ENCODE measurements at places on chromosomes 1 and 21.

DNA sequence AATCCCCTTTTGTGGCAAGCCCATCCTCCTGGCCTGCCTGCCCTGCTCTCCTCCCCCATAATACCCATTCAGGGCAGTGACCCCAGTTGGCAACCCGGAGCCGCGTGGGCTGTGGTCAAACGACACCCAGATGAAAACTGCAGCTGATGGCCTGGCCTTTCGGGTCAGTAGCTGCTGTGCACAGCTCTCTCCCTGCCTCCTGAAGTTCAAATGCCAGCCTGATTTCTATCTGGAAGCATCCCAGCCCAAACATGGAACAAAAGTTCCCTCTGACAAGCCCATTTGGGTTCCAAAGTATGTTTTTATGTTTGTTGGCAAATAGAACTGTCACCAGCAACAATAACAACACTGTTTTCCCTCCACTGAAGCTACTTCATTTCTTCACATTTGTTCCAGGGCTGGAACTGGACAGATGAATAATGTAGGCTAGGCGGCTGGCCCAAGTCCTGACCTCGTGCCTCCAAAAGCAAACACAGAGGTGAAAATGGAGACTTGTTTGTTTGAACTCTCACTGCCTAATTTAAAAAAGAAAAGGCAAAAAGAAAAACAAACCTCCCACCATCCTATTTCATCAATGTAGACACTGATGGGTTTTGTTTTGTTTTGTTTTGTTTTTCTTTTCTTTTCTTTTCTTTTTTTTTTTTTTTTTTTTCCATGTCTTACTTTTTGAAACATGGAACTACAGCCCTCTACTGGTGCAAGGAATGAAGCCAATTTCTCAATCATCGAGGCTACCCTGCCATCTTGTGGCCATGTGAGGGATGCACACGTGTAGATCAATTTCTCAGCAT lies 179.0 kb downstream of the ADSS2 start:
- no peak for DNase-seq

GRCh38 chr1:98675282-98675681 lies 13.8 kb downstream of the SNX7 start:
- no peak for DNase-seq

DNA sequence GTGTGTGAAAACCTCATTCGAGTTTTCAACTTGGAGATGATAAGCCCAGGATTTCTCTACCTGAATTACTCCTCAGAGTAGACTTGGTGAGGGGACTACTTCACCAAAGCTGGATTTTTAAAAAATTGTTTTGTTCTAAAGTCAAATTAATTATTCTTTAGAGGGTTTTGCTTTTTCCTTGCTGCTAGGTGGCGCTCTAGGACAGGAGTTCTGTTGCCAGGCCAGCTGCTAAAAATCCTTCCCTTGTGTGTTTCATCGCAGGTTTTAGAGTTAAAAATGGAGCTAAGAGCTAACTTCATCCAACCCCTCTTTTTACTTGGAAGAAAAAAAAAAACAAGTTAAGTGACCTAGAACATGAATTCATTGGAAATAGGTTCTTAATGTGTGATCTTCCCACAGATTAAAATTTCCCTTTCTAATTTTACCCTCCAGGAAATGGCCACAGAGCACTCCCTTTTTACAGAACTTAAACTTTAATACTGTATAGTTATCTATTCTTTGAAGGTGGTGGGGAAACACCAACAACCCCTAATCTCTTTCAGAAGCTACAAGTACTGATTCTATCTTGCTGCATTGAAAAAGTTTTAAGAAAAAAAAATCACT lies 36.7 kb upstream of the FAM163A start:
- no peak for DNase-seq

GRCh38 chr1:41380979-41381691 lies 19.9 kb downstream of the FOXO6 start:
- no peak for DNase-seq

- no peak for DNase-seq
Measured at GRCh38 chr1:71695821-71696220, 586.5 kb downstream of the NEGR1 start.

- DNase-seq = no peak
Measured at GRCh38 chr1:214331827-214332423, 51.0 kb downstream of the SMYD2 start.

DNA sequence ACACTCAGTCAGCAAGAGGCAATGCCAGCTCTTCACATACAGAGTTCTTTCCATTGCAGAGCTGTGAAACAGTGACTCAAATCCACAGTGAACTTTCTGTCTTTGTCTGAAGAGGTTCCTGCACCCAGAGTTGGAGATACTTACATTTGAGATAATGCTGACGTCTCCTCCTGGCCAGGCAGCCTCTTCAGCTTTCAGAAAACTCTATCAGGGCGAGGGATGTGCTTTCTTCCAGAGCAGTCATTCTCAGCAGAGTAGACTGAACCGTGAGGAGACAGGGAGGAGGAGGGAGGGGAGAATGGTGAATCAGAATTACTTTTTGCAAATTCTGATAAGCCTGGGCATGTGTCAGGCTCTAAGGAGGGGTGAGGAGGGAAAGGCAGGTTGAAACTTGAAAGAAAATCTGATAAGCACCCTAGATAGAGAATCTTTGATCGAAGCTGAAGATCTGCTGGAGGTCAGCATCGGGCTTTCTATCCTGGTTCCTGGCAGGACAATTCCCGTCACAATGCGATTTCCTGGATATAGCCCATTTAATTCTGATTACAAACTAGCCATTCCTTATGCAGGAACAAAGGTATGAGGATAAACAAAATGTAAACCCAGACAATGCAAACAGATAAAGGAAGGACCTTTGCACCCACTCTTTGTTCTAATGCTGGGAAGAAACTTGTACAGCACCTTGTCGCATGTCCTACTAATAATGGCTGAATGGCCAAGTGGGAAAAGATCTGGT lies 18.9 kb upstream of the NID1 start:
- DNase-seq = no peak

DNA sequence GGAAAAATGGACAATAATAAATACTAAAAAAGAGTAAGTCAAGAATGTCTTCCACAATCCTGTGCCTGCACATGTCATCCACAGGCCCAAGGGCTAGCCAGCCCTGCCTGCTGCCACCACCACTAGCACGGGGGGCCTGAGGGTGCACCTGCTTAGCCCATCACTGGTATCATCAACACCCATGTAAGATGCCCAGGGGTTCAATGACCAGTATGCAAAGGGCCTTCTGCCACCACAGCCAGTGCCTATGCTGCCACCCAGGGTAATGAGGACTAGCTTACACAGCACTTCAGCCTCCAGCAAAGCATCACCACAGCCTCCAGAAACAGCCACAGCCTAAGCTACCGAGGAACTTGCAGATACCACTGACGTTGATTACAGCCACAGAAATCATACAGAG lies 46.3 kb downstream of the POFUT2 start:
- no peak for DNase-seq

DNA sequence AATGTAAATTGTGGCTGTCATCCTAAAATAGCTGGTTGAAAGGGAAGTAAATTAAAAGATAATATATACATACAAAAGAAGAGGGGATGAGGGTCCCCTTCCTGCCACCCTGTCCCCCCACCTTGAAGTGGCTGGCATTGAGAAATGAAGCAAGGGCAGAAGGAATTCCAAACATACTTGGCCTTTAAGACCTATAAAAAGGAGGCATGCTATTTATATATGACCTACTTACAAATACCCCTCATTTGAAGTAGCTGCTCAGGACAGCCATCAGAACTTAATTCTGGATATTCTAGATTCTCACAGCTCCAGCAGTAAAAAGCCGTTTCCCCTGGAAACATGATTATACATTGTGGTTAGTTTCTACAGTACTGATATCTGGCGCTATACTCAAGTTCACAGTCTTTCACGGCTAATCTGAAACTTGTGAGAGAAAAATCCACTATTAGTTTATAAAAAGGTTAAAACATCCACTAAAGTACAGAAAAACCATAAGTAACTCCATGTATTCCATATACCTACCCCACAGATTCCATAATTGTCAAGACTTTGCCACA lies 9.6 kb upstream of the MAP10 start:
- DNase-seq = no peak

GRCh38 chr21:43340491-43341377 lies 86.2 kb downstream of the SIK1 start:
- DNase-seq = no peak

DNA sequence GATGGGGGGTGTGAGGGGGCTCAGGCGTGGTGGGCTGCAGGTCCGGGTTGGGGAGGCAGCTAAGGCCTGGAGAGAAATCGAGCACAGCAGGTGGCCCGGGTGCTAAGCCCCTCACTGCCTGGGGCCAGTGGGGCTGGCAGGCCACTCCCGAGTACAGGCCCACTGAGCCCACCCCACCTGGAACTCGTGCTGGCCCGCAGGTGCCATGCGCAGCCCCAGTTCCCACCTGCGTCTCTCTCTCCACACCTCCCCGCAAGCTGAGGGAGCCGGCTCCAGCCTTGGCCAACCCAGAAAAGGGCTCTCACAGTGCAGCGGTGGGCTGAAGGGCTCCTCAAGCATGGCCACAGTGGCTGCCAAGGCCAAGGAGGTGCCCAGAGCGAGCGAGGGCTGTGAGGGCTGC lies 1047.1 kb upstream of the ADGRL4 start:
- DNase-seq = no peak

- no peak for DNase-seq
Measured at GRCh38 chr1:13622446-13622845, 38.8 kb downstream of the PDPN start.

DNA sequence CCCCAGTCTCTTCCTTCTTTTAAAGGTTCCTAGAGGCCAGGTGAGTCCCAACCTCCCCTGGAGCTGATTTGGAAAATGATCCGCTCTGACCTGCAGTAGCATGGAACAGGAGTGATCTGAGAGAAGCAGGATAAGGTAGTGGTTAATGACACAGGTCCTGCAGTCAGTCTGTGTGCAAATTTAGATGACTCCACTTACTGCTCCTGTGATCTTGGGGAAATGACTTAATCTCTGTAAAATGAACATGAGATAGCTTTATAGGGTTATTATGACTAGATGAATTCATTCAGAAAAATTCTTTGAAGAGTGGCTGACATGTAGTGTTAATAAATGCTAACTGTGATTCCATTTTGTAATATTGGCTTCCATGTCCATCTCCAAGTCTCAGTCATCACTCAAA lies 374.9 kb upstream of the CAMK1G start:
- no peak for DNase-seq

GRCh38 chr1:41344708-41345159 lies 16.5 kb upstream of the FOXO6 start:
- no peak for DNase-seq

- DNase-seq = no peak
Measured at GRCh38 chr1:66606362-66607065, 72.6 kb downstream of the SGIP1 start.

DNA sequence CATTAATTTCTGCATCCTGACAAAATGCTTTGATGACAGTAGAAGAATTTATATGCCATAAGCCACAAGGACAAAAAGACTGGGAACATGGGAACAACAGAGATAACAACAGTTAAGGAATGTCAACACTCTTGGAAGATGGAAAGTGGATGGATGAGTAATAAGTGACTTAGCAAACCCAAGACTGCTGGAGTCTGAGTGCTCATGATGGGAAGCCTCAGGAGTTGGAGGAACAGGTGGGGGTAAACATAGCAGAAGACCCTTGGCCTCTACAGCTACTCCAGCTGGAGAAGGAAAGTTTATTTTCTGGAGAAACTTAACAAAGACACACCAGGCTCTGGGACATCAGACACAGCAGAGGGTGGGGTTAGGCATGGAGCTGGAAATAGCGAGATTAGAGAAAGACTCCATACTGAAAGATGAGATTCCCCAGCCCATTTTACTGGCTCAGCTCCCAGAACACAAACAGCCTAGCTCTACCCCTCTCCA lies 13.6 kb downstream of the G0S2 start:
- no peak for DNase-seq

GRCh38 chr1:106889059-106889458 lies 167.4 kb upstream of the PRMT6 start:
- DNase-seq = no peak

GRCh38 chr1:78275906-78276685 lies 214.7 kb upstream of the PTGFR start:
- DNase-seq = no peak

DNA sequence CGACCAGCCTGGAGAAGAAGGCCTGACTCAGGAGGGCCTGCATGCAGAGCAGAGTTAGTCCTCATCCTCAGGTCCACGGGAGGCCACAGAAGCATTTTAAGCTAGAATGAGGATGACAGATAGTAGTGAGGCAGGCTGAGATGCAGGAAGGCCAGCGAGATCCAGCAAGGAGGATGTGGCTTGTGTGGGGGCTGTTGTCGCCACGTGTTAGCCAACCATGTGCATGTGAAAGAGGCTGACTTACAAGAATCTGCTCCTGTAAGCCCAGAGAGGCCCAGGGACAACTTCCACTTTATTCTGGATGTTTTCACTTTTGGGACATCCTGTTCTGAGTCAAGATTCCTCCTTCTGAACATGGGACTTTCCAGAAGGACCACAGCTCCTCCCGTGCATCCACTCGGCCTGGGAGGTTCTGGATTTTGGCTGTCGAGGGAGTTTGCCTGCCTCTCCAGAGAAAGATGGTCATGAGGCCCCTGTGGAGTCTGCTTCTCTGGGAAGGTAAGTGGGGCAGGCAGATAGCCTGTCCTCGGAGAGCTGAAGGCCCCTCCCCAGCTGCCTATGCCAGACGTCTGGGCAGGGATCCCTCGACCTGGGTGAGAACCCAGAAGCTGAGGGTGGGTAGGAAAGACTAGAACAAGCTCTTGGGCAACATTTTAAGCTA lies at the start of gene SLAMF8:
Gene SLAMF8, plus strand, starts transcription at position 433 of the 661 bp plus-strand sequence. Its CDS starts 26 bp downstream, at position 459.
- no peak for DNase-seq

GRCh38 chr1:247442164-247442563 lies 15.7 kb downstream of the OR2B11 start:
- DNase-seq = no peak

- DNase-seq = no peak
Measured at GRCh38 chr1:76759950-76760349, 107.3 kb upstream of the ST6GALNAC5 start.

GRCh38 chr1:32861904-32862695 lies 8.6 kb downstream of the FNDC5 start:
- DNase-seq = no peak

DNA sequence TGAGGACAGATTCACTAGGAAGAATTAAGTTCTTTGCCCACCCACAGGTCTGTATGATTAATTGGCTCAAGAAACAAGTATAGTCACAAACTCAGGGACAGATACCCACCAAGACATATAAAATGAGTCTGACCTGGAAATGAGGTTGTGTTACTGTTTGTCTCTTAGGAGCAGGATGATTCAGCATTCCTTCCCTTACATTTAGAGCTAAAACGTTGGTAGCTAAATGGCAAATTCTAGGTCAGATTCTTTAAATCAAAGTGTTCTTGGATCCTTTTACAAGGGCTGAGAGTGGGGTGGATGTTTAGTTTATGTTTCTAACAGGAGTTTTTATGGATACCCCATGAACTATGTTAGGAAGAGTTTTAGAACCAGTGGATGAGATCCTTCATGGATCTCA lies 4.7 kb downstream of the RIMKLA start:
- no peak for DNase-seq

GRCh38 chr1:65009176-65009575 lies 42.8 kb upstream of the JAK1 start:
- DNase-seq = no peak

Measured in esophagus squamous epithelium (tissue), 5 donors.